ENCODE measurements at places on chromosomes 12 and 14.

GRCh38 chr12:23066095-23066494, 441.1 kb downstream of the ETNK1 start:
- peak; percentile 20 for DNase-seq

- DNase-seq: peak; percentile 2
These were observed 52.0 kb downstream of the KLRG1 start for GRCh38 chr12:9041321-9041720.

DNA sequence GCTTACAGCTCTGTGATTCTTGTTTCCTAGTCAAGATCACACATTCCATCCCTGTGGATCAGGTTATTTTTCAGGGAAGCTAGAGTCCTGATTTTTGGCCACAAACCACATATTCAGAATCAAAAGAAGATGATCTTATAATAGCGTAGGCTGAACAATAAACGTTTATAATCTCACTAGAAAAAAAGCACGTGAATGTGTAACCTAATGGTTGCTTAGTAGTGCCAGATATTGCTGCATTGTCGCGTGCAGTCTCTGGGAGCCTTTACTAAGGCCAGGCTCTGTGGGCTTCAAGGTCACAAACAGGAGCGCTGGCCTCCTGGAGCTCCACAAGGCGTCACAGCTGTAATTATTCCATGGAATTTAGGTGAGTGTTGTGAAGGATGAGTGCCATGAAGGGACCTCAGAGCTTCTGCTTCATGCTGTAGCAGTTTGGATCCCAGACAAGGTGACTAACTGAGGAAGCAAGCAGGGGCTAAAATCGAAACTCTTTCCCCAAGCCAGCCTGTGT, 17.4 kb downstream of the CDKN1B start:
- peak; percentile 63 for DNase-seq

DNA sequence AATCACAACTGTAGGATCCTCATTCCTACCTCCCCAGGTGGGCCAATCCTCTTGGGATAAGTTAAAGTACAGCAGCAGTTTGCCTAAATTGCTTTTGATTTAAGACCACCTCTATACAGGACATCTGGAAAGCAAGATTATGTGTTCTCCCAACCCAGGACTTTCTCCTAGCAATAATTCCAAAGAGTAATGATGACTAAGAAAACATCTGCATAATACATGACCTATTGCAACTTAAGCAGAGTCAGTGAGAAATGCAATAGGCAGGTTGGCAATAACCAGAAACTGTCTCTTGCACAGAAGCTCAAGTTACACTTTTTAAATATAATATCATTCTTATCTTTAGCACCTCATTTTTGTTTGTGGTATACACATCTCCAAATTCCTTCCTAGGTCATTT, 275.4 kb downstream of the TRHDE start:
- peak; percentile 30 for DNase-seq

GRCh38 chr12:97745406-97746101, 282.9 kb downstream of the RMST start:
- no peak for DNase-seq

- DNase-seq: no peak
These were observed 76.6 kb upstream of the OSBPL8 start for GRCh38 chr12:76636121-76636692.

DNA sequence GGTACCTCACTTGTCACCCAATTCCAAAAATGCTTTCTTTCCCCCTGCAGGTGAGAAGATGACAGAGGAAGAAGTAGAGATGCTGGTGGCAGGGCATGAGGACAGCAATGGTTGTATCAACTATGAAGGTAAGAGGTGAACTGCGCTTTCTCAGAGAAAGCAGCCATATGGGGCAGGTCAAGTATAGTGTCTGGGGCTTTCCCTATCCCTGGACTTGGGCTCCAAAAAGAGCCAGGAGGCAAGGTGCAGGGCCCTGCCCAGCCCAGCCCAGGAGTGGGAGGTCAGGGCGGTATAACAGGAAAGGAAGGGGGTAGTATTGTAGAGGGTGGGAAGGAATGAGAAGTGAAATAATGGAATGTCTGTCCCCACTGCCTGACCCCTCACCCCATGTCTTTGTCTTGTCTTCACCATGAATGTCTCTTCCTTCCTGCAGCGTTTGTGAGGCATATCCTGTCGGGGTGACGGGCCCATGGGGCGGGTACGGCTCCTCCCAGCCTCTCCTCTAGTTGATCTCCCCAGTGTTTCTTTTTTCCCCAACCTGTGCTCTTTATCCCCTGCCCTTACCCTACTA, 2.1 kb downstream of the MYL6 start:
- DNase-seq: no peak

DNA sequence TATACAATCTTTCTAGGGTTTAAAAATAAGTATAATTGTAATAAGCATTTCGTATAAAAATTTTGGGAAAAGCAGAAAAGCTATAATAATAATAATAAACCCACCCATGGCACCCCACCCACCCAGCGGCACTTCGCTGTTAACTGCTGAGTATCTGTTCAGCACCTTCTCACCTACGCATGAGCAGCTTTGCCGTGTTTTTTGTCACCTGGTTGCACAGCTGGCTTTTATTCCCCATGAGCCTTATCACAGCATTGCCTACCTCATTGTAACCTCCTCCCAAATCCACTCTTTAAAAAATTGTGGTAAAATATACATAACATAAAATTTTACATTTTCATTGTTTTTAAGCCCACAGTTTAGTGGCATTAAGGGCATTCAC, 34.7 kb downstream of the CYP46A1 start:
- no peak for DNase-seq

DNA sequence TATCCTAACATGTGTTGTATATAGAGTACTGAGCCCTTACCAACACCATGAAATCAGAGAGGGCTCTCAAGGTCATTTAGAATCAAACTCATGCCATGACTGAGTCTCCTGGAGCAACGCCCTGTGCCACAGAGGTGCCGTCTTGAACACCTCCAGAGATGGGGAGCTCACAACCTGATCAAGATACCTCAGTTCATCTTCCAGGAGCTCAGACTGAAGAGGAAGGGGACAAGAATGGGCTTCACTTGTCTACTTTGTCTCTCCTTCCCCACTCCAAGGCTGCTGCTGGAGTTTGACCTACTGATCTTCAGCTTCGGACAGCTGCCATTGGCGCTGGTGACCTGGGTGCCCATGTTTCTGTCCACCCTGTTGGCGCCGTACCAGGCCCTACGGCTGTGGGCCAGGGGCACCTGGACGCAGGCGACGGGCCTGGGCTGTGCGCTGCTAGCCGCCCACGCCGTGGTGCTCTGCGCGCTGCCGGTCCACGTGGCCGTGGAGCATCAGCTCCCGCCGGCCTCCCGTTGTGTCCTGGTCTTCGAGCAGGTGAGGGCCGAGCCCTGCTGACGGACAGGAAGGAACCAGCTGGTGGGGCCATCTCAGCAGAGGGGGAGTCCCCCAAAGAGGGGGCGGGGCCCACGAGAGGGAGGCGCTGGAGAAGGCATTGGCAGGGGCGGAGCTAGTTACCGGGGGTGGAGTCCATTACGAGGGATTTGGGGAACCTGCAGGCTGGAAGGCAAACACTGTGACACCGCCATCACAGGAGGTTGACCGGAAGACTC, 12.0 kb downstream of the SOAT2 start:
- no peak for DNase-seq

DNA sequence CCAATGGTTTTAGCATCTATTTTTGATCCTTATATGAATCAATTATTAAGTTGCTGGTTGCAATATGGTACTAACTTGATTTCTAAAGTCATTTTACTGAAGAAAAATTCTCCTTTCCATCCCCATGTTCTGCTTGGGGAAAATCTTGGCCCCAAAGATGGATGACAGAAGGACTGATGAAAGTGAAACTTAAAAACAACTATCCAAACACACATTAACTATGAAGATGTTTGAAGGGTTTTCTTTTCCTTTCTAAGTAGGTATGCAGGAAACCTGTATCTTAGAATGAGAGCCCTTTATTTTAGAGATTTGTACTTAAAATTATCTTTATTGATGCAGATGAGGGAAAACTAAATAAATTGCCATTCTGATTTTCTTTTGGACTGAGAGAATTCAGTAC, 5.9 kb downstream of the C12orf71 start:
- no peak for DNase-seq

GRCh38 chr12:108320507-108321293, 18.4 kb downstream of the CMKLR1 start:
- DNase-seq: no peak

DNA sequence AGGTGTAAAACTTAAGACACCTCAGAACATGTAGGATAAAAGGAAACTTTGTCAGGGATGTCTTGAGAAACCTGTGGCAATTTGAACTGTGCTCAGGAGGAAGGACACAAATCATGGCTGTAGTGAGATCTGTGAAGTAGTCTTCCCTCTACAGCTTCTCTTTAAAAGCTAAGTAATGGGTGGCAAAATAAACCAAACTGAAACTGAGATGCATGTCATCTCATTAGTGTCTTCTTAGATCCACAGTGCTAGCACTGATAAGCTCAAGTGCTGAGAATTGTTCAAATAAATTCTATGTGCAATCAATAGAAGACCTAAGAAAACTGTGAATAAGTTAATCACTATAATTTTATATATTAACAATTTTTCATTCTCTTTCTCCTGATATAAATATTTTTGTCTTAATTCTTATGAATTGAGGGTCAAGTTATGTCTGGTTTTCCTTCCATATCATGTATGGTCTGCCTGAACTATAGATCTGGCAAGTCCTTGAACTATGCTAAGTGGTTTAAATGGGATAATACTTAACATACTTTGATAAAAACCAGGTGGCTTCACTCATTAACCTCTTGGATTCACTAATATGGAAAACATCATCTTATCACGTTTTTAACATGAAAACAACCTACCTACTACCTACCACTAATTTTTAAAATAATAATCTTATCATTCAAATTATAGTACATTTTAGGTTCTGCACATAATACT, 27.2 kb downstream of the SYT1 start:
- no peak for DNase-seq

- DNase-seq: peak; percentile 94
These were observed 35.4 kb downstream of the SPTLC2 start for GRCh38 chr14:77580964-77581505.

DNA sequence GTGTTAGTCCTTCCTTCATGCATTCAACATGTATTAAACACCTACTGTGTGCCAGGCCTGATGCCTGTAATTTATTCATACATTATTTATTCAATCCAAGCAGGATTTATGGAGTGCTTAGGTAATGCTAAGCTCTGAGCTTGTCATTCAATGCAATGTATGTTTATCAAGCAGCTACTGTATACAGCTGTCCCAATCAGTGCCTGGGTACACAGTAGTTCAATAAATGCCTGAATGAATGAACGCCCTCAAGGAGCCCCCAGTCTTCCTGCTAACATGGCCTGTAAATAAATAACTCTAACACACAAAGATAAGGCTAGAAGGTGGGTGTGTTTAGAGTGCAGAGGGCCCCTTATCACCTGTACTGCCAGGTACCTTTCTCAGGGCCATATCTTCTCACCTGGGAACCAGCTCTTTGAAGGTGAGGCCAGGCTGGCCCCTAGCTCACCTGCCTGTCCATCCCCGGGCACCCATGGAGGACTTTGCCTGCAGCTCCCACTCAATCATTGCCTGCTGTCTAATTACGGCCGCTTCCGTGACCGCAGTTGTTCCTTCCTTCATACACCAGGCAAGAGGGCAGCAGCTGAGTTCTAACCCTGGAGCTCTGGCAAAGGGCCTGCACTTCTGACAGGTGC, 20.0 kb upstream of the KDM2B start:
- no peak for DNase-seq

- DNase-seq: no peak
These were observed 222.5 kb downstream of the EXOC5 start for GRCh38 chr14:57046175-57046574.

DNA sequence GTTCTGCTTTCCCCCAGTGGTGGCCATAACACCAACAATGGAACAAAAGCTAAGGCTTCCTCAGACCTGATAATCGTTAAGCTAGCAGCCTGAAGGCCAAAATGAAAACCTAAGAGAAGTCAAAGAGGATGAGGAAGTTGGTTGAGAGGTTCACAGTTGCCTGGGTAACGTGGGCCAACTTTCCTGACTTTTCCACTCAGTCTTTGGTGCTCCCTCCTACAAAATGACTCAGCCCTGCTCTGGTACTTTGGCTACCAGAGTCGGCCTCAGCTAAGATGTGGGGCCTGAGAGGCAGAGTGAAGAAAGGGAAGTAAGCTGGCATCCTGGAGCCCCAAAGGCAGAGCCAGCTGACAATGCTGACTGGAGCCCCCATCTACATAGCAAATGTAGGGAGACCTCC, 14.9 kb upstream of the FKBP11 start:
- no peak for DNase-seq

DNA sequence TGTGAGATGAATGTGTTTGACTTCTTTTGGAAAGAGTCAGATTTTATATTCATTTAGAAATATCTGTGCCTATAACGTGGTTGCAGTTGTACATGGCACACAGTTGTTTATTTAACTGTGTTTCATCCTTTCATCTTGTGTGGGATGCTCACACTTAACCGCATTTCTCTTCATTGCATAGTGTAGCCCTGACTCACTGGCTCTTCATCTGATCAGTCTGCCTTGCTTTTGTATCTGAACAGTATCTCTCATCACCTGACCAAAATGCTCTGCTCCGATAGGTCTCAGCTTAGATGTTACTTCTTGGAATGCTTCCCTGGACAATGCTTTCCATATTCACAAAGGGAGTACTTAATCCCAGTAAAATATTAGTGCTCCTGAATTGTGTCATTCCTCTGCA, 83.4 kb downstream of the PDE3A start:
- peak; percentile 65 for DNase-seq

DNA sequence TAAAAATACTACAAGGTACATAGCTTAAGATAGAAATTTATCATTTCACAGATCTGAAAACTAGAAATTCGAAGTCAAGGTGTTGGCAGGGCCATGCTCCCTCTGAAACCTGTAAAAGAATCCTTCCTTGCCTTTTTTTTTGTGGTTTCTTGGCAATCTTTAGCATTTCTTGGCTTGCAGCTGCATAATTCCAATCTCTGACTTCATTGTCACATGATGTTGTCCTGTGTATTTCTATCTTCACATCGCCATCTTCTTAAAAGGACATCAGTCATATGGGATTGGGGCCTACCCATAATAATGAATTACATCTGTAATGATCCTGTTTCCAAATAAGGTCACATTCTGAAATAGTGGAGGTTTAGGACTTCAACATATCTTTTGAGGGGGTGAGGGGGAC, 250.4 kb downstream of the TMTC2 start:
- peak; percentile 1 for DNase-seq

- no peak for DNase-seq
These were observed 12.3 kb downstream of the NEMP1 start for GRCh38 chr12:57066245-57066644.

DNA sequence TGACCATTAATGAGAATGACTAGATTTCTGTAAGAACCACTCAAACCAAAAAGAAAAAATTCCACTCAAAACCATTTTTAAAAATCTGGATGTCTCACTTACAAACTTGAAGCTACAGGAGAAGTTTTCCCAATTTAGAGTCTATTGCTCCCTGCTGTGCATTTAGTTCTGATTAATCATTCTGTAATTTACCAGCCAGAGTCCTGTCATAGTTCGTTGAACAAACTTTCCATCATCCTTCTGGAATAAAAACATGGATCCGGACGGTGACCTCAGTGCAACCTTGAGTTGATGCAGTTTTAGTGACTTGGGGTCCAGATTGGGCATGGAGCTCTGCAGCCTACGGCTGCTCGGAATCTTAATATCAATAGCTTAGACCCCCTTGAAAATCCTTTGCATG, 73.4 kb downstream of the PRMT8 start:
- DNase-seq: no peak

- DNase-seq: no peak
These were observed 18.1 kb downstream of the RAB21 start for GRCh38 chr12:71772735-71773134.

All from fibroblast of villous mesenchyme (primary cell).